ENCODE measurements at places on chromosomes 6 and 20.

DNA sequence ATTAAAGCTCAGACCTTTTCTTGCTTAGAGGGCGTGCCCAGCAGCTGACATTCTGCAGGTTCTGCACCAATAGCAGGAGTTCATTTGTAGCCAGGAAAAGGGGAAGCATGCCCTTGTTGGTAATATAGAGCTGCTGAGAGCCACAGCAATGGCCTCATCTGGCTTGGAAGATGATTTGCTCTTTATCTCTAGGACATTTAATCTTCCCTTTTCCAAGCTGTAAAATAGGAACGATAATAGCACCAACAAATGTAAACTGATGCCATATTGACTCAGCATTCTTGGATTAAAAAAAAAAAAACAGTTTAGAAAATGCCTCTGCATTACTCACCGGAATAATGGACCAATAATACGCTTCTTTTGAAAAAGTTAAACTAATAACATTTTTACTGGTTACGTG lies 93.4 kb upstream of the SLC2A12 start:
- peak; percentile 86 for DNase-seq

- peak; percentile 3 for DNase-seq
Measured at GRCh38 chr6:35876902-35877301, 44.0 kb downstream of the SRPK1 start.

GRCh38 chr6:134806180-134806798 lies 143.6 kb downstream of the ALDH8A1 start:
- DNase-seq: no peak

DNA sequence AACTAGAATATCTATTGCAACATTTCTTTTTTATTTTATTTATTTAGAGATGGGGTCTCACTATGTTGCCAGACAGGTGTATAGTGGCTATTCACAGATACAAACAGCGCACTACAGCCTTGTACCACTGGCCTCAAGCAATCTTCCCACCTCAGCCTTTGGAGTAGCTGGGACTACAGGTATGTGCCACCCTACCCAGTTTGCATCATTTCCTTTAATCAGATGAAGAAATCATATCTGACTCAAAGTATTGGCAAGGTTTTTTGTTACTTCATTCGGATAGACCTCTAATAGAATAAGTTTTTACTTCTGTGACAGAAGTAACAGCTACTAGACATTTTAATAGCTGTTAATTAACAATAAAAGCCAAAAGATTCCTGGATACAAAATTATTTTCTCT lies 153.9 kb downstream of the CDK19 start:
- no peak for DNase-seq

- DNase-seq: no peak
Measured at GRCh38 chr6:112743323-112743722, 396.2 kb downstream of the RFPL4B start.

- DNase-seq: peak; percentile 53
Measured at GRCh38 chr20:17674722-17675518, 7.1 kb downstream of the RRBP1 start.

DNA sequence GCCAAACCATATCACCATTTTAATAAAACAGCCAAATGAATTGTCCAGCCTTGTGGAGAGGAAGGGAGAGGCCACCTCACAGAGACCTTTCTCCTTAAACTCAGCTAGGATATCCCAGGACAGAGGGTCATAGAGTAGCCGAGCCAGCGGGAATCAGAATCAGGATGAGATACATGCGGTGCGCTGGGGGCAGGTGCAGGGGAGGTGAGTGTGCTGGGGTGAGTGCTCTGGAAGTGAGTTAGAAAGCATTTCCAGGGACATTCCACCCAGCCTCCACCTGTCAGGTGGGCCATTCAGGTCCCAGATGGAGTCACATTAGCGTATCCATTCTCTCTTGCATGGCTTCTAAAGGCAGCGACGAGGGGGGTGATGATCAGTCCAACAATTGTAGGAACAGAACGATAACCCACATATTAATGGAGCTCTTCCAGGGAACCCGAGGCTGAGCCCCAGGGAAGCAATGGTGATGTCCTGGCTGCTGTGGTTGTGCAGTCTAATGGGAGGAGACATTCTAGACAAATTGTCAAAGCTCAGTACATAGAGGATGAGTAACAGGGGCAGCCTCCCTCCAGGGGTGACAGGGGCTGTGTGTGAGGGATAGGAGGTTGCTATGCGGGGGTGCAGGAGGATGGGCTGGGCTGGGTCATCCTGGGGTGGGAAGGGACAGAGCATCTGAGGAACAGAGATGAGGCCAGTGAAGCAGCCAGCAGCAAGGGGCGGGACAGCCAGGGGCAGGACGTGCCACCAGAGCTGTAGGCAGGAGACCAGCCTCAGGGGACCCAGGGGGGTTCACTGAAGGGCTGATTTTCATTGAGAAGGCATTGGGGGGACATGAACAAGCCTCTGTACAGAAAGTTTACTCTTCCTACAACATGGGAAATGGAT lies 88.7 kb upstream of the FRMD1 start:
- DNase-seq: no peak

- DNase-seq: no peak
Measured at GRCh38 chr20:6764619-6765018, 2.9 kb upstream of the BMP2 start.

- no peak for DNase-seq
Measured at GRCh38 chr20:38804221-38804620, 1.3 kb upstream of the PPP1R16B start.

DNA sequence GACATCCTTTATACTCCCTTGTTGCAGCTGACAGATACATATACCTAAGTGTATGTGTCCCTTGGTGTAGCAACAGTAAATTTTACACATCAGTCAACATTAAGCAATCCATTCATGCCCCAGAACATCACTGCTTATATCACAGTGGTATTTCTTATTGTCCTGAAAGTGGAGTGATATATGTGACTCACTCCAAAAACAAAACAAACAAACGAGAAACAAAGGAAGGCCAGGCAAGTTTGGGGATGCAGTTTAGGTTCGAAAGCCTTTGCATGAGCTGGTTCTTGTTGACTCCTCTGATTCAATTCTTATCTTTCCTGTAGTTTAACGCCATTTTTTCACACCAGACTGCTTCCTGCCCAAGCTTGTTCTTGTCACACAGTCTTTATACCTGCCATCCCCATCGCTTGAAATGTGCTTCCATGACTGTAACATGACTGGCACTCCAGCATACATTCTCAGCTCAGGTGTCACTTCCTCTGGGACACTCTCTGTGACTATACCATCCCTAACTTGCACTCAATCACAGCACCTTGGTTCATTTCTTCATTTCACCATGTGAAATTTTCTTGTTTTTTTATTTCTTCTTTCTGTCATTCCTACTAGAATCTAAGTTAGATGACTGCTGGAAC lies 125.0 kb upstream of the TSHZ2 start:
- no peak for DNase-seq

GRCh38 chr6:119728935-119729334 lies 379.4 kb upstream of the MAN1A1 start:
- DNase-seq: no peak

- no peak for DNase-seq
Measured at GRCh38 chr20:51122931-51123658, 100.2 kb upstream of the KCNG1 start.

DNA sequence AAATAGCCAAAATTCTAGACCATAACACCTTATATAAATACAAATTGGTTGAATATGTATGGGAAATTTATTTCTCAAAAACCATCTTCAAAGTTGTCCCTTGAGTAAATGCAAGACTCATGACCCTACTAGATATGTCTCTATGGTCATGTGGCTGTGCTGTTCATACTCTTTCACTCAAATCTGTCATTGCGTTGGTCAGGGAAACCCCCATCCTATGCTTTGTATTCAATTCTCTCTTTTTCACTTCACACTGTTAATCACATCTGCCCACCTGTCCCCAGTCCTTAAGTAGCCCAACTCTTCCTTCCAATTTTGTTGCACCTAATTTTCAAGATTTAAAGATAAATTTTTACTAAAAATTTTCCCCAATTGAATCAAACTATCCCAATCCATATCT lies 51.0 kb downstream of the RPS12 start:
- no peak for DNase-seq

DNA sequence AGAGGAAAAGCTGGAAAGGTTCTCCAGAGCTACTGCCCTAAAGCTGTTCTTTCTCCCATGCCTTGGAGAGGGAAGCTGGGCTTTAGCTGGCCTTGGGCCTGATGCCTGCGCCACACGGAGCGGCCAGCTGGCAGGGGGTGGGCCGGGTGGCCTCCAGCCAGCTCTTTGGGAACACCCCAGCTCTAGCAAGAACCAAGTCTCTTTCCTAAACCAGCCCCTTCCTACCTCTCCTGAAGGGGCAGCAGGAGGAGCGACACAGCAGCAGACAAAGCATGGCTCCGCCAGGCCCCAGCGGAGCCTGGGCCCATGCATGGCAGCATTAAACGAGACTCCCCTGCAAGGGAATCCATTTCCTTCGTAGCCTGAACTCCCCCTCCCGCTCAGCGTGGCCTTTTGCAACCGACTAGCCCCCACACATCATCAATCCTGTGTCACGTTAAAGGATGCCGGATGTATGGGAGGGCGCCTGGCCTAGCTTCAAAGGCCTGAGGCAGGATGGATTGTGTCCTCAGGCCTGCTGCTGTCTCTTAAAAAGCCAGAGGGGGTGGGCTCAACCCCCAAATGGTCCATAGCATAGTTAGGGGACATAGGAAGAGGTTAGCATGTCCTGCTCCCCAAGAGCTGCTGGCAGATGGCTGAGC lies 14.0 kb downstream of the MRPS18A start:
- DNase-seq: no peak
